ENCODE measurements at places on chromosomes 7 and 10. TPM values are rescaled to one million over a fixed set of nuclear protein-coding genes. Genes with fewer than 3 reads are reported as not detected.
A peak's percentile ranks its signal among the peaks of the same experiment; 100 is the strongest.

GRCh38 chr7:140541513-140542227 lies 62.4 kb upstream of the MKRN1 start:
- H3K4me3 ChIP-seq: no peak overlapping the region
- no peak for DNase-seq
- no peaks in the 10 kb centered on the region for H3K27me3 ChIP-seq
- no peaks in the 10 kb centered on the region for H3K4me1 ChIP-seq
- H3K36me3 ChIP-seq: no peaks in the 10 kb centered on the region

GRCh38 chr7:133052401-133052756 lies 29.5 kb downstream of the CHCHD3 start:
- no peak overlapping the region for H3K4me3 ChIP-seq
- H3K27ac ChIP-seq: peak overlapping the region; percentile 82
- no peaks in the 10 kb centered on the region for H3K27me3 ChIP-seq
- H3K4me1 ChIP-seq: peaks cover 3% of the 10 kb centered on the region
- DNase-seq: no peak

- H3K4me3 ChIP-seq: no peak overlapping the region
- no peaks in the 10 kb centered on the region for H3K27me3 ChIP-seq
- no peak overlapping the region for H3K27ac ChIP-seq
- H3K4me1 ChIP-seq: no peaks in the 10 kb centered on the region
- H3K36me3 ChIP-seq: no peaks in the 10 kb centered on the region
These were observed 163.9 kb downstream of the ADARB2 start for GRCh38 chr10:1573334-1573969.

- peaks cover 2% of the 10 kb centered on the region for H3K4me1 ChIP-seq
- H3K27ac ChIP-seq: peak overlapping the region; percentile 70
- no peak for DNase-seq
- H3K27me3 ChIP-seq: no peaks in the 10 kb centered on the region
These were observed 17.9 kb downstream of the EBF3 start for GRCh38 chr10:129945941-129946760.

BAG3 gene
- total RNA-seq: 88.0 TPM
